Astrocyte (in vitro differentiated cells and primary cell): ENCODE measurements at places on chromosomes 2 and 18.

- peak; percentile 19 for DNase-seq
These were observed 196.2 kb downstream of the VWC2L start for GRCh38 chr2:214607051-214607450.

- DNase-seq = no peak
These were observed 193.0 kb upstream of the THSD7B start for GRCh38 chr2:136572335-136572734.

- DNase-seq = no peak
These were observed 34.1 kb downstream of the DOK1 start for GRCh38 chr2:74588664-74589063.

- no peak for DNase-seq
These were observed 1088.9 kb upstream of the GYPC start for GRCh38 chr2:125567100-125567499.

DNA sequence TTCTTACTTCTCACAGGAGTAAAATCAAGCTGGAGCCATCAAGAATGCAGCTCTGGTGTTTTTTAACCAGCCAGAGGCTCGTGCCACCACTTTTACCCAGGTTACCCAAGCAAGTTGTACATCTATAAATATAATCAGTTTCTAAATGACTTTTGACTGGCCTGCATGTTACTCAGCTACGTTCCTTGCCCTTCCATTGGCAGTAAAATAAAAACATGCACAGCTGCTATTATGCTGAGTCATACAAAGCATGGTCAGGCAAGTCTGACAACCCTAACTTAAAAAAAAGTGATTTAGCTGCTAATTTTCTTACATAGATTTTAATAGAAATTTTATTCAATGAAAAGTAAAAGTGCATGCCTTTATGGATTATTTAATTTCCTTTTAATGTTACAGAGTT is 111.7 kb upstream of the CSRNP3 start:
- DNase-seq = peak; percentile 85

DNA sequence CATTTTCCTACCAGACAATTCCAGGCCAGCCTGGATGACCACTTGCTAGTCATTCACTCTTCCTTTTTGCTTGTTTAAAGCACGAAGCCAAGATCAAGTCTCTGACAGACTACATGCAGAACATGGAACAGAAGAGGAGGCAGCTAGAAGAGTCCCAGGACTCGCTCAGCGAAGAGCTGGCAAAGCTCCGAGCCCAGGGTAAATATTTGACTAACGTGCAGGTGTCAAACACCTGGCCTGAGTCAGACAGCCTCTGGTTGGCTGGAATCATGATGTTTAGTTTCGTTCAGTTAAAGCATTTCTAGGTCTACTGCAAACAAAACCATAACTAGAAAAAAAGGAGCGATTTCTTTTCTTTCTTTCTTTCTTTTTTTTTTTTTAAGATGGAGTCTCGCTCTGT is 44.2 kb upstream of the LYPD6B start:
- no peak for DNase-seq

DNA sequence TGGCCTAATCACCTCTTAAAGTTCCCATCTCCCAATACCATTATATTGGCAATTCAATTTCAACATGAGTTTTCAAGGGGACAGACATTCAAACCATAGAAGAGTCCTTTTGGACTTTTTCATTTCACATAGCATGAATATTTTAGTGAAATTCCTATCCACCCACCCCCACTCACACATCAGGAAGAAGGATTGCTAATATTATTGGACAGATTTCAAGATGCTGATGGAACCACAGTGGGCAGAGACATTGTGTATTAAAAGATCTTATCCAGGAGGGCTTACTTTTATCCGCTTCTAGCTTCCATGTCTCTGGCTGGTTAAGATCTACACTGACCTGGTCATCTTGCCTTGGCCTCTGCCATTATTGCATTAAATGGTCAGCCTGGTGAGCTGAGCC is 297.4 kb upstream of the ACVR2A start:
- DNase-seq = peak; percentile 68

- no peak for DNase-seq
These were observed 7.0 kb downstream of the TNS1 start for GRCh38 chr2:217995731-217996231.

GRCh38 chr2:160703648-160704585 is 210.3 kb upstream of the RBMS1 start:
- no peak for DNase-seq

DNA sequence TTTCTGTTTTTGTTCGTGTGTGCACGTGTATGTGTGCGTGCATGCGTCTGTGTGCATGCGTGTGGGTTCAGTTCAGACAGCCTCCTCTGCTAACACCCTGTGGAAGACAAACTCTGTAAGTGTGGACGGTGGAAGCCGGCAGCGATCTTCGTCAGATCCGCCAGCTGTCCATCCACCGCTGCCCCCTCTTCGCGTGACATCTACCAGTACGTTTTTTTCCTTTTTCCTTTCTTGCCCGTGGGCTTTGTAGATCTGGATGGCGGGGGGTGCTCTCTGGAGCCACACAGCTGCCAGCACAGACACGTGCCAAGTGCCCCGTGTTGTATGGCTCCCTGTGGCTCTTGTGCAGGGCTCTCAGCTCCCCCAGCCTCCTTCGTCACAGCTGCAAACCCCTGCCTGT is 32.3 kb downstream of the ITGB1BP1 start:
- DNase-seq = no peak

GRCh38 chr2:233408366-233409285 is 54.3 kb downstream of the DGKD start:
- DNase-seq = no peak

GRCh38 chr2:164624316-164624715 is 3.0 kb upstream of the GRB14 start:
- DNase-seq = no peak

GRCh38 chr2:44932564-44933392 is 8.7 kb upstream of the SIX3 start:
- no peak for DNase-seq

- peak; percentile 95 for DNase-seq
These were observed 123.0 kb upstream of the SLC39A10 start for GRCh38 chr2:195533771-195534642.

DNA sequence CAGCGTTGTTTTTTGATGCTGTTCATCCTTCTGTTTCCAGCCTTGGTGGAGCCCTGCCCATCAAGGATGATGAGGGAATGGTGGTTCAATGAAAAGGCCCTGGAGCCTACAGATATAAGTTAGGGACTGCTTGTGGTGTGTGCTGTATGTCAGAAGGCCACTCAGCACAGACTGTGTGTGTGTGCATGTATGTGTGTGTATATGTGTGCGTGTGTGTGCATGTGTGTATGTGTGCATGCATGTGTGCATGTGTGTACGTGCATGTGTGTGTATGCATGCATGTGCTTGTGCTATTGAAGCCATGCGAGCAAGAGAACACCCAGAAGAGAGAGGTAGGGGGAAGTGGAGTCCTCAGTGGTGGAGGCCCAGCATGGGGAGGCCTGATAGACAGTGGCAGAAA is 304.9 kb downstream of the CYP26B1 start:
- DNase-seq = no peak

- DNase-seq = peak; percentile 18
These were observed 127.9 kb downstream of the SH3RF3 start for GRCh38 chr2:109256921-109257320.

GRCh38 chr2:127735044-127735443 is 33.7 kb downstream of the SFT2D3 start:
- DNase-seq = no peak

DNA sequence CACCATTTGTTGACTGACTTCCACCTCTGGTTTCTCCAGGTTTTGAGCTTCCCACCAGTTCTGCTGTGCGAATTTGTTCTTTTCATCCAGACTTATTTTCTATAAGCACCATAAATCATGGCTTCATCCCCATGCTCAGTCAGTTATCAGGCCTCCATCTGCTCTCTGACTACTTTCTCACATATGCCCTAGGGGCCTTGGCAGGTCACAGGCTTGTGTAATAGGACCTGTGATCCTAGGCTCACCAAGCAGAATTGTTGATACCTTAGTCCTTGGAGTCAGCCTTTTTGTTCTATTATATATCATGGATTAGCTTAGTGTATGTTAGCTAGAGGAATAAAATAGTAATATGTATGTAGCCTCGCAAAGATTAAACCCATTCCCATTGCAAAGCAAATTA is 284.2 kb upstream of the TANK start:
- DNase-seq = no peak

GRCh38 chr18:62018034-62018758 is 125.4 kb upstream of the RNF152 start:
- DNase-seq = peak; percentile 65

- peak; percentile 81 for DNase-seq
These were observed 62.3 kb upstream of the YWHAQ start for GRCh38 chr2:9693196-9693491.

DNA sequence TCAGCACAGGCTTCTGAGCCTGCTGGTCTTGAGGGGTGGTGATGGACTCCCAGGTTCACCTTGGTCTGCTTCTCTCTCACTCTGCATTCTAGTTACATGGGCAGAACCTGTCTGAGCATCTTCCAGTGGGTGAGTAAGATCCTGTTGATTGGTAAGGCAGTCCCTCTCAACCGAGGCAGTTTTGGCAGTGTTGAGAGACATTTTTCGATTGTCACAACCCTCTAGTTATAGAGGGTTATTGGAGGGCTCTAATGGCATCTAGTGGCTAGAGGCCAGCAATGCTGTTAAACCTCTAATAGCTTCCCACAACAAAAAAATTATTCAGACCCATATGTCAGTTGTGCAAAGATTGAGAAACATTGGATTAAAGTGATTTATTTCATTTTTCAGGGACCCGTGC is 9.3 kb upstream of the MGAT5 start:
- no peak for DNase-seq

DNA sequence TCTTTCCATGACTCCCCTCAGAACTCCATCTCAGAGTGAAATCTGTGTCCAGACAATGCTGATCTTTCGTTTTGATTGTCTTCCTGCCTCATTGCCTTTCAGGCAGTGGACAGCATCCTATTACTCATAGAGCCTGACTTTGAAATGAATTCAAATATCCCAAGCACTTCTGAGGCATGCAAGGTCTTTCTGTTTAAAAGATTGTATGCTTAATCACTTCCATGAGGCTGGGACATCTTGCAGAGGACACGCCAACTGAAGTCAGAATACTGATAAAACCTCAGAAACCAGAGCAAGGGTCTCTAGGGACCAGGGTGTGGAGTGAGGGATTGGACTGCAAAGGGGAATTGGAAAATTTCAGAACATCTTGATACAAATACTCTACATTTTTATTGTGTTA is 836.5 kb upstream of the ID2 start:
- DNase-seq = peak; percentile 83

- peak; percentile 66 for DNase-seq
These were observed 162.0 kb downstream of the LTBP1 start for GRCh38 chr2:33108483-33109443.

DNA sequence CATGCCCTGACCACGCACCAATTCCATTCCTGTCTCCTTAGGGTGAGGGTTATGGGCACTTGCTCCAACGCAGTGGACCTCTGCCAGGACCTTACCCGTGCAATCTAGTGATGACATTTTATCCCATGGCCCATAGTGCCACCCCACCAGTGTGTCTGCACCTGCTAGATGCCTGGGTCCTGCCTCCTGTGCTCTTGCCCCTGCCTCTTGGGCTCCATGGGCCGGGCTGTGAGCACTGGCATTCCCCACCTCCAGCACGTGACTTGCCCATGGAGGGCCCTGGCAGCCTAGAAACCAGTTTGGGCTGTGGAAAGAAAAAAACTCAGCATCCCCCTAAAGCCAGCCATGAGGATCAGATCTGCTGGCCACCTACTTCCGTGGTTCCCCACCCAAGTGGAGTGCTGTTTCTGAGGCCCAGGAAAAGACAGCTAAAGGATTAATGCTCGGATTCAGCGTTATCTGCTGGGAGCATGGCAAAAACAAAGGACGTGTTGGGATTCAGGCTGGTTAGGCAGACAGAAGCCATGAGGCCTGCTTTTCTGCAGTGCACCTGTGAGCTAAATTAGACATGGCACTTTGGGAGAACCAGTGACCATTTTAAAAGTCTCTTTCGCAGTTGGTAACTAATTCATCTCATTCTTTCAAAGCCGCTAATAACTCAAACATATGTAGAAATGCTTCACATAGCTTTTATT is 129.2 kb downstream of the ALPK2 start:
- DNase-seq = no peak

DNA sequence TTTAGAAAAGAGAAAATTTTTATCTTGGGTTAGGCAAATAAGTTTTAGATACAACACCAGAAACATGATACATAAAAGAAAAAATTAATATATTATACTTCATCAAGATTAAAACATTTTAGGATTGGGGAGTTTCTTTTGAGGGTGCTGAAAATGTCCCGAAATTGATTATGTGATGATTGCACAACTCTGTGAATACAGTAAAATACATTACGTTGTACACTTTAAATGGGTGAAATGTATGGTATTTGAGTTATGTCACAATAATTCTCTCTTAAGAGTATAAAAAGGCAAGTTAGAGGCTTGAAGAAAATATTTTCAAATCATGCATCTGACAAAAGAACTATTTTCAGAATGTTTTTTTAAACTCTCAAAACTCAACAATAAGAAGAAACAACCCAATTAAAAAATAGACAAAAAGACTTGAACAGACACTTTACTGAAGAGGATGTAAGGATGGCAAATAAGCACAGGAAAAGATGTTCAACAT is 36.2 kb upstream of the INO80C start:
- DNase-seq = no peak

- DNase-seq = no peak
These were observed 12.3 kb downstream of the FLACC1 start for GRCh38 chr2:201344663-201345366.

DNA sequence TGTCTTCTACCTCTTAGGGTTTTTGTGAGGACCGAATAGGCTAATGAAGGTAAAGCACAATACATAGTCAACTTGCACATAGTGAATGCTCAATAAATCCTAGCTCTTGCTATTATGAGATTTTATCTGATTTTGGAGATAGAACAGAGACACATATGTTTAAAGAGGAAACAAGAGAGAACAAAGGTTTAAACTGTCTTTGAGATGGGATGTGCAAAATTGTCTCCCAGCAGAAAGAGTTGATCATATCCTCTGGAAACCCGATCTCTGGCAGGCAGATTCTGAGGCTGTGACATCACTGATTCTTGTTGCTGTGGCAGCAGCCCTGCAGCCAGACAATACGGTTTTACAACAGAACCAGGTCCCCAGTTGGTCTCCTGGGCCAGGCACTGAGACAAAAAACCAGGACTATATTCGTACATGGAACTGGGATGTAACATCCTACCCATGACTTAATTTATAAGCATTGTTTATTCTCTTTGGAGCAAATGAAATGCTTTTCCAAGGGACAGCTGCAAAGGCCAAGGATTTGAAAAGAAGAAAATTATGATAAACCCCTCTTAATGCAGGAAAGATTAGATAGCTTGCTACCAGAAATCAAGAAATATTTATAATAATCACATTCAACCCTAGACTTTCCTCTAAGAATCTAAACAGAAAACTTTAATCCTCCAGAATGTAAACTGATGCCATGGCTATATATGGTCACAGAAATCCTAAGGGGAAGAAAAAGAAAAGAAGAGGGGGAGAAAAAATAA is 80.2 kb downstream of the SLC8A1 start:
- DNase-seq = peak; percentile 80
